EL (cell line): ENCODE measurements at places on chromosomes 2 and 18.

DNA sequence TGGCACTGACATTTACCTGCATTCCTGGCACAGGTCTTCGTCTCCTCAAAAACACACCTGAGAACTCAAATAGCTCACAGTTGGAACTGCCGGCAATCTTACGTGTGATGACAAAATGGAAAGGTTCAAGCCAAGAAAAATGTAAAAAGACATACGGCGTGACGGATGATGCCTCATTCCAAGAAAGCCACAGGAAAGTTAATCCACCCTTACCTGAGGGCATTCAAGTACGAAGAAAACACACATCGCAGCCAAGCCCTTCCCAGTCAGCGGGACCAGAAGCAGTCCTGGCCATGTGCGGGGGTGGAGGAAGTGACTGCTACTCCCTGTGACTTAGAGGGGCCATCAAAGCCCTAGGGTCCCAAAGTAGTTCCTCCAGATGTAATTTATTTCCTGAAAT is 986.3 kb upstream of the CELF4 start:
- no peak for DNase-seq

GRCh38 chr18:49041435-49042245 is 90.9 kb upstream of the SMAD7 start:
- DNase-seq: peak; percentile 55

GRCh38 chr2:169159686-169160085 is 90.3 kb downstream of the DHRS9 start:
- no peak for DNase-seq

DNA sequence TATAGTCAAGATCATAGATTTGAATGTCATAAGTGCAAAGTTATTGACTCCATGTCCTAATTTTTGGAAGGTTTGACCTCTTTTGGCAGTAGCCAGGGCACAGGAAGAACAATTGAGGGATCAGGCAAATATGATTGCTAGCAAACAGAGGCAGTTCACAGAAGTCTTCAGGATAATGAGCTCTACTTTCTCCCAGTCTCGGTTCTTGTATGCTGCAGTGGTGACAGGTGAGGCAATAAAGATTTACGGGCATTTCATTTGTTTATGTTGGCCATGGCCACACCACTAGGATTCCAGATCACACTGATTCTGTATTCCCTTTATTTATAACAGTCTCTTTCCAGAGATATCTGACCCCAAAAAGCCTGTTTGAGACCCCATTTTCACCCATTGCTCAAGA is 137.5 kb downstream of the UBR3 start:
- no peak for DNase-seq

GRCh38 chr18:1147730-1148129 is 243.1 kb downstream of the ADCYAP1 start:
- no peak for DNase-seq

- DNase-seq: no peak
These were observed 439.6 kb upstream of the MMADHC start for GRCh38 chr2:150027164-150027563.

DNA sequence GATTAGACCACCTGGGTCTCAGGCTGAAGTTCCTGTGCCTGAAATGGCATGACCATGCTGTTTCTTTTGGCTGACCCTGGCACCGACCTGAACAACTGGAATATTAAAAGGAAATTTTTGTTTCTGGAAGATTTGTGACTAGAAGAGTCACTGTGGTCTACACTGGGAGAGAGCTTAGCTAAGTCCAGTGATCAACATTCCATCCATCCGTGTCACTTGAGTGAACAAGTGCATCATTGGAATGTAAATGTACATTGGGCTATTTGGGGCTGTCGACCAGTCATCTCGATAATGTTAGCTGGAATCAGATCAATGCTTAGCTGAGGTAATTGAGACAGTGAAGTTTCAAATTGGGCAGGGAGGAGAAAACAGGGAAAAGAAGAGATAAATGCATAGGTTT is 95.4 kb upstream of the CCDC85A start:
- DNase-seq: peak; percentile 56

DNA sequence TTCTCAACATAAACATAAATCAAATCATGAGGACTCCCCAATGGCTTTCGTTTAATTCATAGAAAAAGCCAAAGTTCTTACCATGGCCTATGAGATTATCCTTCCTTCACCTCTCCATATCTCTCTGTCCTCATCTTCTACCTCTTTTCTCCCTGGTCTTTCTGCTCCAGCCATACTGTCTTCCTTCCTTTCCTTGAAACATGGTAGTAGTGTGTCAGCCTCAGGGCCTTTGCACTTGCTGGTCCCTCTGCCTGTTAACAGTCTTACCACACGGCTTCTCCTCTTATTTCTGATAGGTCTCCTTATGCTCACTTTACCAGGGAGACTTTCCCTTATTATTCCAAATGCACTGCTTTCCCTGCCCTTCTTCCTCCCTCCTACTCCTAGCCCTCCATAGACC is 25.6 kb downstream of the APOB start:
- no peak for DNase-seq

DNA sequence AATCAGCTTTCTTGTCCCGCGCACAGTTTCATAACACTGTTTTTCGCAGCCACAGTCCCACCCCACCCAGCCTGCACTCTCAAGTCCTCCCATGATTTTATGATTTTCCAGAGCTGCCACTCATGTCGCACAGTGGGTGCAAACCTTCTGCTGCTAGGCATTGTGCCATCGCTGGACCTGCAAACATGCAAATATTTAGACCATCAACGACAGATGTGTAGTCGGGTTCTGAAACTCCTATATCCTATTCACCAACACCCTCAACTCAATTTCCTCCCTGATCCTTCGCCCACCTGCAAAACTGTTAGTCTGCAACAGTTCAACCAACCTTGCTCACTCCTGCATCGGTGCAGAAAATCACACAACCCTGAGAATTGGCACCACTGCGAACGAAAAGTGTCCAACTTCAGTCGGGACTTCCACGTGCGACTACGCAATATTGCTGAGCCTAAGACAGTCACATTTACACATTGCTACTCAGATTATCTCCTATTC is 871 bp upstream of the ALS2 start:
- DNase-seq: no peak

GRCh38 chr2:68519236-68519635 is 51.9 kb downstream of the APLF start:
- no peak for DNase-seq

GRCh38 chr2:75074228-75074627 is 115.8 kb downstream of the POLE4 start:
- DNase-seq: no peak

- DNase-seq: no peak
These were observed 18.2 kb downstream of the GNLY start for GRCh38 chr2:85712336-85712735.

- DNase-seq: no peak
These were observed 160.1 kb upstream of the ZC3H15 start for GRCh38 chr2:186325827-186326535.

DNA sequence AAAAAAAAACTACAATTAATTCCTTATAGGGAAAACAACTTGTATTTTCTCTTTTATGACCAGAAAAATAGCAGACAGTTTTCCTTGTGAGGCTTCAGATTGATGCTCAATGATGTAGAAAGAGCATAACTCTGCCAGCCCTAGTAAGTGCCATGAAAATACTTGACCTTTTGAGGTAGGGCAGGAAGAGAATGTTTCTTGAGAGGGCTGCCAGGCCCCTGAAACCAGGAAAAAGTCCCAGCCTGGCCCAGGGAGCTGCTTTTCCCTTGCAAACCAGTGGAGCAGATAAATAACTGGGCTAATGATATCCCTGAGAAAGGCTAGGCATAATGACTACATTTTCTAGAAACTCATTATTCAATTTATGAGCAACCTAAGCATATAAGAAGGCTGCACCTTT is 126.8 kb downstream of the SLC8A1 start:
- DNase-seq: no peak
